ENCODE measurements at places on chromosomes 7 and 10.

DNA sequence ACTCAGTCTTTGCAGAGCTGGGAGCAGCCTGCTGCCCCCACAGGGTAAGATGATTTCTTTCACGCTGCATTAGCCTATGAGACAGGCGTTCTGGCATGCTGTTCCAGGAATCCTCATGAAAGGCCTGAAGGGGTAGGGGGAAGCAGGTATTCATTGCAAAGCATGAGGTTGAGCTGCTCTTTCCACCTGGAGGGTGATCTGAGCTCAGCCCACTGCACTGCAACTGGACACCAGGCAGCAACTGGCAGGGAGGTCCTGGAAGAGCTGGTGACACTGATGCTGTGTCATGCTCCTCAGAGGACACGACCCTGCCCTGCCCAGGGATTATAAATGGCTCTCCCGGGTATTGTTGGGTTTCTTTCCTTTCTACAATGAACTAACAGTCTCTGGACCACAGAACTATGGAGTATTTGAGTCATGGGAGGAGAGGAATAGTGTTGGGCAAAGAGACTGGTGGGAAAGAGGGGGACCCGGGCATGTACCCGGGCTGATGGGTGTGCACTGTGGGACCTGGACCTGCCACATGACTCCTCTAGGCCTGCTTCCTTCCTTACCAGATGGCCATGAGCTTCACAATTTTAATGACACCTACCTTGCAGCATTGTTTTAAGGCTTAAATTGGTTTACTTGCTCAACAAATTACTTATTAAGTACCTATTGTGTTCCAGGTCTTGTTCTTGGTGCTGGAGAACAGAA, 24.3 kb downstream of the SLC25A28 start:
- DNase-seq: no peak

GRCh38 chr10:109974504-109975191, 33.1 kb upstream of the ADD3 start:
- DNase-seq: no peak

GRCh38 chr7:12703881-12704280, 16.4 kb downstream of the ARL4A start:
- DNase-seq: no peak

DNA sequence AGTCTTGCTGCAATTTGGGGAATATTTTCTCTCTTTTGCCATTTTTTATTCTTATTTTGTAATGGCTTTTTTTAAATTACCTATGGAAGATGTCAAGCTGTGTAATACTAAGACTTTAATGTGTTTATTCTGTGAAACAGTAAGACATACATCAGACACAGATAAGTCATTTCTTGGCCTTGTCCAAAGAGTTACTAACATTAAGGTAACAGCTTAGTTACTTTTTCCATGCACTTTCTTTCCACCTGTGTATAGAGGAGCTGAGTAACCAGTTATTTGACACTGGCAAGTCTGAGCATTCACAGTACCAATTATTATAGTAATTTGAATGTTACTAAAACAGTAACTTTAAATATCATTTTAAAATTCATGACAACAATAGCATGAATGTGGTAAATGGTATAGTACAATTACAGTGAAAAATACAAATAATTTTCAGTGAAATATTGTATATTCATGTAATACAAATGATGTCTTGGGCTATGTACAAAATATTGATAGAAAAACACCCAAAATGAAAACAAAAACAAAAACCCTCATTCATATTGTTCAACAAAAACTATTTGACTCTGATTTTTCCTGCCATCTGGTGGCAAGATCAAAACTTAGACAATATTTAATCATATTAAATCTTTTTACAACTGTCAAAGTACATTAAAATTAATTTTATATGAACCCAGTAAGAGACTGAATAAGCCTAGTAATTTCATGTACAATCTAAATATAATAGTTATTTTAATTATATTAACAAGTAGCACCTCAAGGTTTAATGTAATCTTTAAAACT, 259.8 kb upstream of the SEMA3A start:
- DNase-seq: no peak

DNA sequence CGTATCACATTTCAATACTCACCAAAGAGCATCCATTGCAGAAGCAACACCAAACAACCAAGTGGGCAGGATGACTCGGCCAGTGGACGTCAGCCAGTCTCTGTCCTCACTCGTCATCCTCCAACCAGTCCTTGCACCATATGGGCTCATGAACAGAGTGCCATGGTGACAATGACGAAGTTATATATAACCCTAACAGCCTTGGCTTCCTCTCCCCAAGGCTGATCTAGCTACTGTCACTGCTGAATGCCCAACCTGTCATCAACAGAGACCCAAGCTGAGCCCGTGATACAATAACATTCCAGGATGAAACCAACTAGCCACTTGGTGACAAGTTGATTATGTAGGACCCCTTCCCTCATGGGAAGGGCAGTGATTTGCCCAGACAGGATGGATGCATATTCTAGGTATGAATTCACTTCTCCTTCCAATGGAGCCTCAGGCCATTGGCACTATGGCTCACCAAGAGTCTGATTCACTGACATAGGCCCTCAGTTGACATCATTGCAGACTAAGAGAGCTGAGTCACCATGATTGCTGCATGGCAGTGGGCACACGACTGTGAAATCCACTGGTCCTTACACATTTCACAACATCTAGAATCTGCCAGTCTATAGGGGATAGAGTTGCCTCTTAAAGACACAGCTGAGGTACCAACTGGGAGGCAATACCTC, 26.3 kb upstream of the PPIF start:
- DNase-seq: peak; percentile 37

Data from hematopoietic multipotent progenitor cell (in vitro differentiated cells).